ENCODE measurements at places on chromosomes 5 and 9.
A peak's percentile ranks its signal among the peaks of the same experiment; 100 is the strongest.

DNA sequence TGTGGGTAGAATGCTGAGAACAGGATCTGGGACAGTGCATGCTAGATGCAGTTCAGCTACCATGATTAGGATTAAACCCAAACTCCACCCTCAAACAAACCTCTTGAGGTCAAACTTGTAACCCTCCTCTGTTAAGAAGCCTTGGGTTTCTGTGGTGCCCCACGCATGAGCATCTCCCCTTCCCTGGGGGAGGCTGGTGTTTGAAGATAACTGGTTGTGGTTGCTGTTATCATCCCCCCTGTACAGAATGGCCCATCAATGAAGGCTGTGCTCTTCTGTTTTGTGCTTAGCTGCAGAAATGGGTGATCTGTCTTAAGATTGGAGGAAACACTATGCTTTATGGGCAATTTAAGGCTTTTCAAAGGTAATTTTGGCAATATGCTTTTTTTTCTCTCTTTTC lies 4.4 kb upstream of the DAB2IP start:
- no peak for DNase-seq

GRCh38 chr5:65961633-65962032 lies 35.3 kb downstream of the ERBIN start:
- peak; percentile 45 for DNase-seq

- no peak for DNase-seq
Observed at GRCh38 chr9:132875159-132875558, 2.9 kb downstream of the AK8 start.

- no peak for DNase-seq
Observed at GRCh38 chr5:14915291-14915952, 43.8 kb upstream of the ANKH start.

GRCh38 chr9:131037335-131038255 lies 28.6 kb downstream of the LAMC3 start:
- DNase-seq, result peak; percentile 7

DNA sequence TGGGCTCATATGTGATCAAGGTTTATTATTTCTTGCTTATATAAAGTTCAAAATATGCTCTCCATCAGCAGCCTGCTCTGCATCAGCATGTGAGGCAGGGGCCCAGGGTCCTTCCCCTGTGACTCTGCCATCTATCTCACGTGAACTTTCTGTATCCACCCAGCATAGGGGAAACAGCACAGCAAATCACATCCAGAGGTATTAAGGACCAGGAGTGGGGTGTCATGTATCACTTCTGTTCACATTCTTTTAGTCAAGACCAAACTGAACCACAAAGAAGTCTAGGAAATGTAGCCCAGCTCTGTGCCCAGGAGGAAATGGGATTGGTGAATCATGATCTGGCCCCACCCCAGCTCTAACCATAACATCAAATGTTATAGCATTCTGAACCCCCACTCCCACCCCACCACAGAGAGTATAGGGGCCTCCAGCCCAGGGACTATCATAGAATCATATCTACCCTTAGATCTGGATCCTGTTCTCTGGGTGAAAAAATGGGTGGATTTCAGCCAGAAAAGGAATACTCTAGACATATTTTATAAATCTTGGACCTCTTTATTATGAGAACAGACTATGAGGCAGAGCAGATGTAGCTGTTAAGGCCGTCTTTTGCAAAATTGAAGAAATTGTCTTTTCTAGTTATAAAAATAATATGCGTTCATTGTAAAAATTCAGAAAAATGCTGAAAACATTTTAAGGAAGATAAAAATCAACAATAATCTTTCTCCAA lies 473.7 kb downstream of the ARHGEF28 start:
- DNase-seq, result no peak

DNA sequence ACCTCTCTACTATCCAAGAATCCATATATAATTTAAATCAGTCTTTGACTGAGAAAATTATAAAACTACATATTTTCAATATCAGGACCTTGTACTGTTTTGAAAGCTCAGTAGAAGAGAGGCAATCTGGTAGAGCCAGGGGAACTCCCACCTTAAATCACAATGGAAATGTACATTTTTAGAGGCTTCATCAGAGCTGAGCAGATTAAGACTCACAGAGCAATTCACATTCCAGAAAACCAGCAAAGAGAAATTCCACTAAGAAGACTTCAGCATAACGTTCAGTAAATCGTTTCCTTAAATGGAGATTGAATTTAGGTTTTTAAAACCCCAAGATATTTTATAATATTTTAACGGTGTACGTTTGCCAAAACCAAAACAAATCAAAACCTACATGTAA lies 227.8 kb upstream of the TRPM3 start:
- peak; percentile 71 for DNase-seq

GRCh38 chr5:167688341-167689130 lies 602.9 kb upstream of the WWC1 start:
- DNase-seq, result no peak

DNA sequence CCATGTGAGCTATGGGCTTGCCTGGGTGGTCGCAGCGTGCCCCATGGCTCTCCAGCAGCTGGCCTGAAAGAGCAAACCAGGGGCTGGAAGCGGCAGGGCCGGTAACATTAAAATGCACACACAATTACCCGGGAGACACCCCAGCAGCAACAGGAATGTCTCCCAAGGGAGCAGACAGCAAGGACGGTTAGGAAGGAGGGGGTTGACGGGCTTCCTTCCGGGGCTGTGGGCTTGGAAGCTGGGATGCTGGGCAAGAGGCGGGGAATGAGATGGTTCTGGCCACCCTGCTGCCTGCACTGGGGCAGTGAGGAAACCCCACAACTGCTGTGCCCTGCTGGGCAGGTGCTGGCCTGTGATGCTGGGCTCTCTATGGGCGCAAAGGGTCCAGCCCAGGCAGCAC lies 71.8 kb upstream of the ADAMTS2 start:
- no peak for DNase-seq

DNA sequence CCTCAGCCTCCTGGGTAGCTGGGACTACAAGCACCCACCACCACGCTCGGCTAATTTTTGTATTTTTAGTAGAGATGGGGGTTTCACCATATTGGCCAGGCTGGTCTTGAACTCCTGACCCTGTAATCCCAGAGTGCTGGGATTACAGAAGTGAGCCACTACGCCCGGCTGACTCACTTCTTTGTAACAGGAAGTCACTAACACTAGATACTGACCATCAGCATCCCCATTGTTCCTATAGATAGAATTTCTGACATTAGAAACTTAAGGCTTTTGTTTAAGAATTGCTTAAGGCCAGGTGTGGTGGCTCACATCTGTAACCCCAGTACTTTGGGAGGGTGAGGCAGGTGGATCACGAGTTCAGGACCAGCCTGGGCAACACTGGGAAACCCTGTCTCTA lies 42.2 kb downstream of the LEAP2 start:
- DNase-seq, result no peak

DNA sequence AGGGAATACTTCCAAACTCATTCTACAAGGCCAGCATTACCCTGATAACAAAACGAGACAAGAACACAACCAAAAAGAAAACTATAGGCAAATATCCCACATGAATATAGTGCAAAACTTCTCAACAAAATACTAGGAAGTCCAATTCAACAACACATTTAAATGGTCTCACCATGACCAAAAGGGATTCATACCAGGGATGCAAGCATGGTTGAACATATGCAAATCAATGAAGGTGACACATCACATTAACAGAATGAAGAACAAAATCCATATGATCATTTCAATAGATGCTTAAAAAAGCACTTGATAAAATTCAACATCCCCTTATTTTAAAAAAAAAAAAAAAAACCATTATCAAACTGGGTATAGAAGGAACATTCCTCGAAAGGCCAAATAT lies 186.0 kb downstream of the DTWD2 start:
- no peak for DNase-seq

DNA sequence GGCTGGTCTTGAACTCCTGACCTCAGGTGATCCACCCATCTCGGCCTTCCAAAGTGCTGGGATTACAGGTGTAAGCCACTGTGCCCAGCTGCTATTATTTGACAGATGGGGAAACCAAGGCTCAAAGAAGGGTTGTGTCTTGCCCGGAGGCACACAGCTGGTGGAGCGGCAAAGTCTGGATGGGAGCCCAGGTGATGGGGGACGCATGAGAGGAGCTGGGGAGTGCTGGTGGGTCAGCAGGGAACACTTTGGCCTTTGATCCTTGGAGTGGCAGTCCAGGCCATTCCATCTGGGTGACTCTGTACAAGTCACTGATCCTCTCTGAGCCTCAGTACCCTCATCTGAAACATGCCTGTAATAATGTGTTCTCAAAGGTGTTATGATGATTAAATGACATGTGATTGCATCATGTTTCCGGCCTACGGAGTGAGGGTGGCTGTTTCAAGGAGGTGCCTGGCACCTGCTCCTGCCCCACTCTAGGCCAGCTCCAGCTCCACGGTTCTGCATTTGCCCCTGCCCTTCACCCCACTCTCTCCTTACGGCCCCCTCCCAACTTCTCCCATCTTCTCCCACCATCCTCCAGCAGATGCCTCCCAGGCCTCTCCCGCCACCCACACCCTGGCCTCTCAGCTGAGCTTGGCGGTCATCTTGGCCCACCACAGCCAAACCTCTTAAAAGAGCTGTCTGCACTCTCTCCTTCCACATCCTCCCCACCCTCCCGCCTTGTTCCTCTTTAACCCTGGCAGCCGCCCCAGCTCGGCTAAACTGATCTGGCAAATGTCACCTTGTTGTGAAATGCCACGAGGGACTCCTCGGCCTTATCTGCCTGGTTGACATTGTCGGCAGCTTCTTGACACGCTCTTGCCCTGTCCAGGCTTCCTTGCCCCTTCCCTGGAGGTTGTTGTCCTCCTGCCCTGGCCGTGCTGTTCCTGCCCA lies 5.5 kb upstream of the DBN1 start:
- no peak for DNase-seq

- no peak for DNase-seq
Observed at GRCh38 chr9:77507212-77507961, 140.7 kb downstream of the GNA14 start.

GRCh38 chr9:72292256-72292682 lies 72.7 kb downstream of the ZFAND5 start:
- DNase-seq, result peak; percentile 43

GRCh38 chr5:71747182-71747581 lies 28.1 kb downstream of the CARTPT start:
- no peak for DNase-seq

DNA sequence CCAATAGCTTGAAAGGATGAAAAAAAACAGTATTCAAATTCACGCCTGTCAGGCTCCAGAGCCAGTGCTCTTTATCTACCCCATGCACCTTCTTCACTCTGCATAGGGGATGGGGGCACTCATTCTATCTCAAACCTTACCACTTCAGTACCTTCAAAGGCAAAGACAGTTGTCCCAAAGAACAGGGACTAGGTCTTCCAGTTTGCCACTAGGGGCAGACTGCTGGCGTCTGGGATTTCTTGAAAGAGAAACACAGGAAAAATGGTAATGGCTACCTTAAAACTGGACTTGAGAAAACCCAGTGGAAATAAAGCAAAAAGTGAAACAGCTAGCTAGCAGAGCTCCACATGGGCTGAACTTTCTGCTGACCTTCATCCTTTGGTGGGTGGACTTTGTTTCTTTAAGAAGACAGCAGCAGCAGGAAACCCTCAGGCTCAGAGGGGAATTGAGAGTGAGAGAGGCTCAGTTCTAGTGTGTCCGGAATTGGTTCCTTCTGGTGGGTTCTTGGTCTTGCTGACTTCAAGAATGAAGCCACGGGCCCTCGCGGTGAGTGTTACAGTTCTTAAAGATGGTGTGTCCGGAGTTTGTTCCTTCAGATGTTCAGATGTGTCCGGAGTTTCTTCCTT lies 41.0 kb upstream of the SLC36A1 start:
- DNase-seq, result peak; percentile 22

GRCh38 chr5:149641000-149641576 lies 59.8 kb downstream of the ARHGEF37 start:
- no peak for DNase-seq

DNA sequence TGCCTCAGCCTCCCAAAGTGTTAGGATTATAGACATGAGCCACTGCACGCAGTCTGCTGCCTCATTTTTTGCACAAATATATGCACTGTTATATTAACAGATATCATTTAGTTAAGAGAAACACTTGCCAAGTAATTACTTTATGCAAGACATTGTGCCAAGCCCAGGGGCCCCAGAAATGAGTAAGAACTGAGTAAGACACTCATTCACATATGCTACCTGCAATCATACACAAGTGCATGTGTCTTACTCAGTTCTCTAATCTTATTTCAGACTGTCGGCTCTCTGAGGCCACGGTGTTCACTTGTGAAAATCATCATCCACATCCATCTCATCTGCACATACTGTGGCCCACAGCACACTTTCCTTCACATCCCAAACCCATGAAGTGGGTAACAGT lies 16.0 kb downstream of the TRAF1 start:
- DNase-seq, result no peak

- DNase-seq, result no peak
Observed at GRCh38 chr9:21524099-21524830, 42.2 kb upstream of the IFNE start.

DNA sequence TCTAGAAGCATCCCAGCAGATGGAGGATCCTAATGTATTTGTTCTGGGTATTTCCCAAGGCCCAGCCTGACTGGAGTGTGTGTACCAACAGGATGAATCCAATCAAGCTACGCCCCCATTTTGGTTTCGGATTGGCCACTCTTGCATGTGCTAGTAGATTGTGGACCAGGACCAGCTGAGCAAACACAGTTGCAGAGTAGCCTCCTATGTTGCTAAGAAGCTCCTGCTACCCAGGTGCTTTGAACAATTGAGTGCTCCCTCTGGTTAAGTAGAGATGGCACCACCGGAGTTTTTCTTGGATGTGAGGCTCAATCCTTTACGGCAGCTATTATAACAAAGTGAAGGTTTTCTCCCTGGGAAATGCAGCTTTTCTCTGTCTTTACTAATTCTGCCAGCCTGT lies 204.5 kb downstream of the NTRK2 start:
- no peak for DNase-seq

GRCh38 chr9:109799141-109799540 lies 19.1 kb downstream of the PALM2AKAP2 start:
- no peak for DNase-seq

DNA sequence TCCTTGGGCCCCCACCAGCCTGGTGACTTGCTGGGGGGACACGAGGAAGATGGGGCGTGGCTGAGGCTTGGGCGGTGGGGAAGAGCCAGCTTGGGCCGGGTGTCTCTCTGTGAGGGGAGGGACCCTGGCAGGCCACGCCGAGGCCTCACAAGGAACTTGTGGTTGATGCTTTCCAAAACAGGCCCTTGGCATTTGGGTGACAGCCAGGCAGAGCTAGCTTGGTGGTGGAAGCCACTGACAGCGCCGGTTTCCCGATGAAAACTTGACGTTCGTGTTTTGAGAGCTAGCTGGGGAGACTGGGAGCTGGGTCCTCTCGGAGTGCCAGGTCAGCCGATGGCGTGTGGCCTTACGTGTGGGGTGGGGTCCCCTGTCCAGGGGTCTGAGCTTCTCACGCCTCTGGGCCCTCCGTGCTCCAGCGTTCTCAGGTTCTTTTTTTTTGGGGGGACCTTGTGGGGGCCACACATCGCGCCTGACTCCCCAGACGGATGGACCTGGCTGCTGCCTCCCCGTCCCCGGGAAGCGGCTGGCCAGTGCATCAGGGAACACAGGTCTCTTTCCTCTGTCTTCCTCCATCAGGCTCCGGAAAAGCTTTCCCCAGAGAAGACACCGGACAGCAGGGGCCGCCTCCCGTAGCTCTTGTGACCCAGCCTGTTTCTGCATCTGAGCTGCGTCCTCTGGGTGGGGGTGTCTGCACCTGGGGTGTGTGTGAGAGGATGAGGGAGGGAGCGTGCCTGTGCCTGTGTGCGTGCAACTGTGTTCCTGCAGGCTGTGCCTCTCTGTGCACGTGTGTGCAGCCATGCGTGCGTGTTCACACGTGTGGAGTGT lies 129.3 kb upstream of the LPCAT1 start:
- peak; percentile 57 for DNase-seq
